ENCODE measurements at places on chromosomes 1 and 21. TPM values are rescaled to one million over a fixed set of nuclear protein-coding genes. Genes with fewer than 3 reads are reported as not detected.

Gene VHLL
- total RNA-seq: not detected

DNA sequence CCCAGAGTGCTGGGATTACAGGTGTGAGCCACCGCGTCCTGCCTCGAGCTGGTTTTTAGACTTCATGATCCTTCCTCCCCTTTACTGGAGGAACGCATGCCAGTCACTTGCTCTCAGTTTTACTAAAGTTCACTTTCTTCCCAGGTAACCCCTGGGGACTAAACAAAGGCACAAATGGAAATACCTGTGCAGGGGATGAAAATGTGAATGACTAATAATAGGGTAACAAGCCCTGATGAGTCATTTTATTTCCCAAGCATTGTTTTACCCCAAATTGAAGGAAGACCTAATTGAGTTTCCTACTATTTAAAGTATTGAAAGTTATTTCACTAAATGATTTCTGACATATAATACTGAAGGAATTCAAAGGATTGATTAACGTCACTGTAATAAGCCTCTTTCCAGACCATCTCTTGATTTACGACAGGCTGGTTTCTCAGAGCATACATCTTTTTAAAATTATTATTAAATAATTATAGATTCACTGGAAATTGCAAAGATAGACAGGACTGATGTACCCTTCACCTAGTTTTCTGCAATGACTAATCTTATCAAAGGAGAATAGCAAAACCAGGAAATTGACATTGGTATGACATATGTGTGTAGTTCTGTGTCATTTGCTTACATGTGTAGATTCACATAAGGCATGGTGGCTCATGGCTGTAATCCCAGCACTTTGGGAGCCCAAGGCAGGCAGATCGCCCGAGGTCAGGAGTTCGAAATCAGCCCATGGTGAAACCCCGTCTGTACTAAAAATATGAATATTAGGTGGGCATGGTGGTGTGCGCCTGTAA, 53.2 kb upstream of the SOD1 start:
- H3K36me3 ChIP-seq: no peaks in the 10 kb centered on the region
- peak; percentile 54 for DNase-seq
- H3K4me3 ChIP-seq: no peak overlapping the region
- no peak overlapping the region for H3K27ac ChIP-seq
- H3K27me3 ChIP-seq: no peaks in the 10 kb centered on the region
- H3K4me1 ChIP-seq: no peaks in the 10 kb centered on the region

GRCh38 chr21:41615613-41616012, 107.7 kb upstream of the TMPRSS2 start:
- no peaks in the 10 kb centered on the region for H3K36me3 ChIP-seq
- DNase-seq: peak; percentile 98
- H3K27me3 ChIP-seq: peaks cover 4% of the 10 kb centered on the region
- H3K4me3 ChIP-seq: peak overlapping the region; percentile 29

GRCh38 chr1:224867715-224868114, 61.8 kb upstream of the DNAH14 start:
- peak; percentile 58 for DNase-seq
- no peaks in the 10 kb centered on the region for H3K36me3 ChIP-seq
- H3K27me3 ChIP-seq: peaks cover 9% of the 10 kb centered on the region
- no peaks in the 10 kb centered on the region for H3K4me1 ChIP-seq
- H3K4me3 ChIP-seq: no peak overlapping the region
- H3K27ac ChIP-seq: no peak overlapping the region

Gene SMPDL3B
- under 0.01 TPM for total RNA-seq

DNA sequence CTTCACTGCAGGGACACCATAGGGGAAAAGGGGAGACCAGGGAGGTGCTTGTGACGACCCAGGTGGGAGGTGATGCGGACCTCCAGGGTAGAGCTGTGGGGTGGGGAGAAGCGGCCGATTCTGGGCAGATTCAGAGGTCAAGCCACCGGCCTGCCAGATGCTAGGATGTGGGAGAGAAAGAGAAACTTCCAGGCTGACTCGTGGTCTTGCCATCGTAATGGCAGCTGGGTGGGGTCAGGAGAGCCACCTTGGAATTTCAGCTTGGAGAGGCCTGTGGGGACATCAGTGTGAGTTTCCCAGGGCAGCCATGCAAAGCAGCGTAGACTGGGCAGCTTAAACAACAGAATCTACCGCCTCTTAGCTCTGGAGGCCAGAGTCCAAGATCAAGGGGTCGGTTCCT, 258.0 kb upstream of the VAMP3 start:
- H3K36me3 ChIP-seq: no peaks in the 10 kb centered on the region
- H3K4me1 ChIP-seq: no peaks in the 10 kb centered on the region
- no peak overlapping the region for H3K4me3 ChIP-seq
- peak; percentile 69 for DNase-seq

Gene TTC39A
- 0.88 TPM for total RNA-seq

All from osteoblast (primary cell).